ENCODE measurements at places on chromosomes 11 and 22.

GRCh38 chr22:46365166-46365624 is 29.7 kb downstream of the TRMU start:
- H3K27ac ChIP-seq = no peak overlapping the region
- H3K27me3 ChIP-seq = peaks cover 6% of the 10 kb centered on the region
- H3K4me1 ChIP-seq = peaks cover 23% of the 10 kb centered on the region

- H3K27ac ChIP-seq = peak overlapping the region; percentile 35
- H3K27me3 ChIP-seq = no peaks in the 10 kb centered on the region
- no peak overlapping the region for H3K4me3 ChIP-seq
Measured at GRCh38 chr11:47466201-47466600, 17.3 kb upstream of the RAPSN start.

GRCh38 chr11:70948855-70949531 is 303.4 kb downstream of the SHANK2 start:
- peaks cover 44% of the 10 kb centered on the region for H3K27me3 ChIP-seq
- no peaks in the 10 kb centered on the region for H3K4me1 ChIP-seq
- DNase-seq = no peak
- H3K27ac ChIP-seq = no peak overlapping the region
- peaks cover 3% of the 10 kb centered on the region for H3K36me3 ChIP-seq

DNA sequence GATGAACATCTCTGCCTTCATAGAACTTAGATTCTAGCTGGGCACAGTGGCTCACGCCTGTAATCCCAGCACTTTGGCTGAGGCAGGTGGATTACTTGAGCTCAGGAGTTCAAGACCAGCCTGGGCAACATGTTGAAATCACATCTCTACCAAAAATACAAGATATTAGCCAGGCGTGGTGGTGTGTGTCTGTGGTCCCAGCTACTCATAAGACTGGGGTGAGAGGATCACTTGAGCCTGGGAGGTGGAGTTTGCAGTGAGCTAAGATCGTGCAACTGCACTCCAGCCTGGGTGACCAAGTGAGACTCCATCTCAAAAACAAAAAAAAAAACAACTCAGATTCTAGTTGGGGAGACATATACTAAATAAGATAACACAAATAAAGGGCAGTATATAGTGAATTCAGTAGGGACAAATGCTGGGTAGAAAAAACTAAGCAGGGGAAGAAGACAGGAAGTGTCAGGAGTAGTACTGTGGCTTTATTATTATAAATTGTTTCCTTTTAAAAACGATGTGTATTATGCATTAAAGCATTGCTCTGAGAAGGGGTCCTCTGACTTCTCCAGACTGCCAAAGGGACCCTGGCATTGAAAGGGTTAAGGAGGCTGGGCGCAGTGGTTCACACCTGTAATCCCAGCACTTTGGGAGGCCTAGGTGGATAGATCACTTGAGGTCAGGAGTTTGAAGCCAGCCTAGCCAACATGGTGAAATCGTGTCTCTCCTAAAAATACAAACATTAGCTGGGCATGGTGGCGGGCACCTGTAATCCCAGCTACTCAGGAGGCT is 46.7 kb downstream of the PACS1 start:
- DNase-seq = no peak
- peaks cover 7% of the 10 kb centered on the region for H3K36me3 ChIP-seq
- H3K4me1 ChIP-seq = peaks cover 85% of the 10 kb centered on the region

GRCh38 chr11:15744693-15745092 is 611.7 kb downstream of the SOX6 start:
- DNase-seq = no peak
- no peak overlapping the region for H3K27ac ChIP-seq
- no peaks in the 10 kb centered on the region for H3K27me3 ChIP-seq
- H3K4me1 ChIP-seq = no peaks in the 10 kb centered on the region

- no peak overlapping the region for H3K4me3 ChIP-seq
- H3K27me3 ChIP-seq = no peaks in the 10 kb centered on the region
- peaks cover 3% of the 10 kb centered on the region for H3K4me1 ChIP-seq
Measured at GRCh38 chr22:19879992-19880785, 25.5 kb upstream of the GNB1L start.

- H3K27me3 ChIP-seq = peaks cover 18% of the 10 kb centered on the region
- no peak for DNase-seq
- H3K36me3 ChIP-seq = no peaks in the 10 kb centered on the region
- no peak overlapping the region for H3K4me3 ChIP-seq
Measured at GRCh38 chr11:112826788-112827187, 134.4 kb upstream of the NCAM1 start.

GRCh38 chr11:80727315-80727714 is 1286.5 kb upstream of the TENM4 start:
- no peaks in the 10 kb centered on the region for H3K4me1 ChIP-seq
- H3K27me3 ChIP-seq = no peaks in the 10 kb centered on the region
- no peak for DNase-seq
- H3K4me3 ChIP-seq = no peak overlapping the region
- no peaks in the 10 kb centered on the region for H3K36me3 ChIP-seq

DNA sequence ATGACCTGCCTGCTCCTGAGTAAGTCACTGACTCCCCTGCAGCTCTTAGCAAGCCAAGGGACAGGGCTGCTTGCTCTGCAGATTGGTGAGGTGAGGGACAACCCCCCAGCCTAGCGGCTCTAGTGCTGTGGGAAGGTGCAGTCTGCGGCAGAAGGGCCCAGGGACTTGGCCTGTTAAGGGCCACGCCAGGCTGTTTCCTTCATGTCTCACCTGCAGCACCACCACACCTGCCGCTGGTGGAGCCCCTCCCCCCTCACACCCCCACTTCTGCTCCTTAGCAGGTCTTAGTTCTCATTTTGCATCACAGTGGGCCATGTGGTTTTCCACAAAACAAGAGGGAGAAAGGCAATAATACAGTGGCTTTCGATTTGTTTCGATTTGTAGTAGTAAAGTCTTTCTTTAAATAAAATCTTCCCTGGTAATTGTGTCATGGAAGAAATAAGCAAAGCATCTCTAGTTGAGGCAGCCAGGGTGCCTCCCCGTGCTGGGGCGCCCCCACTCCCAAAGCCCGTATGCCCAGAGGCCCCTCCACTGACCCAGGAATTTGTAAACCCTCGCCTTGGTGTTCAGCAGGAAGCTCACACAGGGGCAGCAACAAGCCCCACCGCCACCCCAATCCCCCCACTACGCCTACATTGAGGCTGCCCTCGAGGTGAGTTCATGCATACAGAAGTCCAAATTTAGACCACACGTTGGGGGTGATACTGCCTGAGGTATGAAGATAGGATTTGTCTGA is 86.5 kb upstream of the CLDN5 start:
- no peak overlapping the region for H3K4me3 ChIP-seq
- H3K36me3 ChIP-seq = no peaks in the 10 kb centered on the region
- H3K4me1 ChIP-seq = peaks cover 4% of the 10 kb centered on the region
- H3K27ac ChIP-seq = no peak overlapping the region

- peaks cover 44% of the 10 kb centered on the region for H3K27me3 ChIP-seq
- no peak overlapping the region for H3K4me3 ChIP-seq
- H3K36me3 ChIP-seq = no peaks in the 10 kb centered on the region
- no peak for DNase-seq
- no peaks in the 10 kb centered on the region for H3K4me1 ChIP-seq
Measured at GRCh38 chr11:71129624-71130023, 122.8 kb downstream of the SHANK2 start.

DNA sequence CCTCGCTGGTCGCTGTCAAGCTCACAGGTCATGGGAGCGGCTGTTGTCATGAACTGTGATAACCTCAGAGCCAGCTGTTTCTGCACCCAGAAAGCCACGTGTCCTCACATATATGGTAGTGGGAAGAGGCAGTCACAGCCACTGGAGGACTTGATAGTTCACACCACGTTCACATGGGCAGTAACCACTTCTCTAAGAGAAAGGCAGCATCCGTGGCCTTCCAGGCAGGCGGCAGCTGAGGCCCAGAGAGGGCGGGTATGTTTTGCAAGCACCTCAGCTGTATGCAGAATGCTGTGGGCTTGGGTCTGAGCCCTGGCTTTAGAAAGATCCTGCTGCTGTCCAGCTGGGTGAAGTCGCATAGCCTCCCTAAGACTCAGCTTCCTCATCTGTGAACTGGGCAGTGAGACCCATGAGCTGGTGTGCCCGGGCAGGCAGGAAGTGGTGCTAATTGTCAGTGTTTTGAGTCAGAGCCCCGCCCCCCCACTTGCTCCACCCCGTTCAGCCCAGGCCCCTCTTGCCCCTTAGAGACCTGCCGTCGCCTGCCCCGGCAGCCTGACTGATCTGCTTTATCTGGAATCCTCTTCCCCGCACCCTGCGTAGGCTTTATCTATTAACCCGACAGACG is 13.3 kb downstream of the TTC38 start:
- H3K27ac ChIP-seq = peak overlapping the region; percentile 94
- peaks cover 59% of the 10 kb centered on the region for H3K4me1 ChIP-seq
- H3K4me3 ChIP-seq = peak overlapping the region; percentile 79
- no peaks in the 10 kb centered on the region for H3K27me3 ChIP-seq
- H3K36me3 ChIP-seq = peaks cover 42% of the 10 kb centered on the region
- peak; percentile 65 for DNase-seq

- H3K27ac ChIP-seq = no peak overlapping the region
- no peaks in the 10 kb centered on the region for H3K36me3 ChIP-seq
- no peak for DNase-seq
- no peak overlapping the region for H3K4me3 ChIP-seq
Measured at GRCh38 chr11:44488165-44488965, 77.1 kb upstream of the CD82 start.

DNA sequence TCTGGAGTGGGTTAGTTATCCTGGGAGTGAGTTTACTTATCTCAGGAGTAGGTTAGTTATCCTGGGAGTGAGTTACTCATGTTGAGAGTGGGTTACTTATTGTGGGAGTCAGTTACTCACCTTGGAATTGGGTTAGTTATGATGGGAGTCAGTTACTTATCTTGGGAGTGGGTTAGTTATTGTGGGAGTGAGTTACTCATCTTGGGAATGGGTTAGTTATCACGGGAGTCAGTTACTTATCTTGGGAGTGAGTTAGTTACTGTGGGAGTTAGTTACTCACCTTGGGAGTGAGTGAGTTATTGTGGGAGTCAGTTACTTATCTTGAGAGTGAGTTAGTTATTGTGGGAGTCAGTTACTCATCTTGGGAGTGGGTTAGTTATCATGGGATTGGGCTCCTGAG is 49.6 kb upstream of the B3GAT1 start:
- no peaks in the 10 kb centered on the region for H3K4me1 ChIP-seq
- no peak for DNase-seq
- no peak overlapping the region for H3K4me3 ChIP-seq

GRCh38 chr11:19595499-19595839 is 117.2 kb upstream of the NAV2 start:
- no peak overlapping the region for H3K27ac ChIP-seq
- H3K4me3 ChIP-seq = no peak overlapping the region
- H3K4me1 ChIP-seq = no peaks in the 10 kb centered on the region
- peaks cover 39% of the 10 kb centered on the region for H3K27me3 ChIP-seq
- H3K36me3 ChIP-seq = no peaks in the 10 kb centered on the region
- no peak for DNase-seq

DNA sequence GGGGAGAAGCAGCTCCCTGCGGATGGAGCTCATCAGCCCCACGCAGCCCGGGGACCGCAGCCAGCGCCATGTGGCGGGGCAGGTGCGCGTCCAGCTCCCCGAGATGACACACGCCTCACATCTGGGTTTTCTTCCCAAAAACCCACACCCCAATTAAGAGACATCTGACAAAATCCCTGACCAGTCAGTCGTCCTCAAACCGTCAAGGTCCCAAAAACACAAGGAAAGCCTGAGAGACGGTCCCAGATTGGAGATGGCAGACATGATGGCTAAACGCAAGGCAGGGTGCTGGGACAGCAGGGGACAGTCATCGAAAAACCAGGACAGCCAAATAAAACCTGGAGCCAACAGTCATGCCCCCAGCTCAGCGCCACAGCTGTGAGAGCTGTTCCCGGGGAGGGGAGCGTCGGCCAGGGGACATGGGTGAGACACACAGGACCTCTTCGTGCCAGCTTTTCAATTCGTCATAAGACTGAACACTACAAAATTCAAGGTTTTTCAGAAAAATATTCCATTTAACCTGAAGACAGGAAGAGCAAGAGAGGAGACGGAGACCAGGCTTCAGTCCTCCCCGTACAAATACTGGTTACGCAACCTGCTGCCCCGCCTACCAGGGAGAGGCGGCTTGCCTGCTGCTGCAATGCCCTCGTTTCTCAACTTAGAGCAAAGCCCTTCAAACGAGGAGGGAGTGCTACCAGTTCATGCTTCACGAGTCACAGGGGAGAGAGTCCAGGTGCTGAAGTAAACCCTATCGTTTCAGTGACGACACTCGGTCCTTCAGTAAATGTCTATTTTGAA is 10.5 kb downstream of the TOLLIP start:
- no peak overlapping the region for H3K27ac ChIP-seq
- peak overlapping the region; percentile 12 for H3K4me3 ChIP-seq
- H3K36me3 ChIP-seq = peaks cover 12% of the 10 kb centered on the region
- DNase-seq = no peak
- H3K27me3 ChIP-seq = no peaks in the 10 kb centered on the region
- H3K4me1 ChIP-seq = peaks cover 14% of the 10 kb centered on the region

DNA sequence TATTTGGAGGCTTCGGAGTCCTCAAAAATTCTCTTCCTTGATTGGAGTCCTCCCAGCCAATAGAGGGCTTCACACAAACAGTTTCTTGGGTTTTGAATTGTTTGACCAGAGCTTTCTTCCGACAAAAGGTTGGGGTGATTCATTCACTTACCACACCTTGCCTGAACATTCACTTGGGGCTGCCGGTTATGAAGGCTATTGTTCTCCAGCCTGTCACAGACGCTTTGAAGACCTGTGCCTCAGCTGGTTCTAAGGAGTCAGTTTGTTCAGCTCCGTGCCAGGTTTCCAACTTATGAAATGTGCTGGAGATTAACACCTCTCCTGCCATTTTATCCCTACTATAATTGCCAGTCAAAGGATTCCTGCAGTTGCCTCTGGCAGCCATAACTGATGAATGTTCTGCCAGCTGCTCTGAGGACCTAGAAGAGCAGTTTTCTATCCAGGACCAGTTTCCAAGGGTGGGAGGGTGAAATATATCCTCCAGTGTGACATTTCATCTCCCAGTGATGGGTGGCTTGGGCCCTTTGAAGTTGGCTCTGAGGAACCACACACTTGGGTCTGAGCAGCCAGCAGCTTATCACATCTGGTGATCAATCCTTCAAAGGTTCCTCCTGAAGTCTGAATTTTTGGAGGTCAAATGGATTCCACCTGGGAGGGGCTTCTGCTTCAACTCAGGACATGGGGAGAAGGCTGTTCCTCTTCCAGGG is 31.4 kb downstream of the LIMK2 start:
- peaks cover 4% of the 10 kb centered on the region for H3K36me3 ChIP-seq
- H3K27ac ChIP-seq = no peak overlapping the region
- DNase-seq = no peak
- no peaks in the 10 kb centered on the region for H3K27me3 ChIP-seq
